Cardiac muscle cell (in vitro differentiated cells and primary cell): ENCODE measurements at places on chromosomes 3 and 15.

DNA sequence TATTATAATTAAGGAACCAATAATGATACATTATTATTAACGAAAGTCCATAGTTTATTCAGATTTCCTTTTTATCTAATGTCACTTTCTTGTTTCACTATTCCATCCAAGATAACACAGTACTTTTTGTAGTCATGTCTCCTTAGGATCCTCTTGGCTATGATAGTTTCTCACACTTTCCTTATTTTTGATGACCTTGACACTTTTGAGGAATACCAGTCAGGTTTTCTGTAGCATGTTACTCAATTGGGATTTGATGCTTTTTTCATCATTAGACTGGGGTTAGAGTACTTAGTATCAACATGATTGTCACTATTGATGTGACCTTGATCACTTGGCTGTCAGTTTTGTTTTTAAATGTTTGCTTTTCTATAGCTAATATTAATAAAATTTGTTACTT is 33.0 kb upstream of the MGA start:
- no peak for DNase-seq

GRCh38 chr15:66040211-66040892 is 171.1 kb downstream of the RAB11A start:
- DNase-seq, result no peak

DNA sequence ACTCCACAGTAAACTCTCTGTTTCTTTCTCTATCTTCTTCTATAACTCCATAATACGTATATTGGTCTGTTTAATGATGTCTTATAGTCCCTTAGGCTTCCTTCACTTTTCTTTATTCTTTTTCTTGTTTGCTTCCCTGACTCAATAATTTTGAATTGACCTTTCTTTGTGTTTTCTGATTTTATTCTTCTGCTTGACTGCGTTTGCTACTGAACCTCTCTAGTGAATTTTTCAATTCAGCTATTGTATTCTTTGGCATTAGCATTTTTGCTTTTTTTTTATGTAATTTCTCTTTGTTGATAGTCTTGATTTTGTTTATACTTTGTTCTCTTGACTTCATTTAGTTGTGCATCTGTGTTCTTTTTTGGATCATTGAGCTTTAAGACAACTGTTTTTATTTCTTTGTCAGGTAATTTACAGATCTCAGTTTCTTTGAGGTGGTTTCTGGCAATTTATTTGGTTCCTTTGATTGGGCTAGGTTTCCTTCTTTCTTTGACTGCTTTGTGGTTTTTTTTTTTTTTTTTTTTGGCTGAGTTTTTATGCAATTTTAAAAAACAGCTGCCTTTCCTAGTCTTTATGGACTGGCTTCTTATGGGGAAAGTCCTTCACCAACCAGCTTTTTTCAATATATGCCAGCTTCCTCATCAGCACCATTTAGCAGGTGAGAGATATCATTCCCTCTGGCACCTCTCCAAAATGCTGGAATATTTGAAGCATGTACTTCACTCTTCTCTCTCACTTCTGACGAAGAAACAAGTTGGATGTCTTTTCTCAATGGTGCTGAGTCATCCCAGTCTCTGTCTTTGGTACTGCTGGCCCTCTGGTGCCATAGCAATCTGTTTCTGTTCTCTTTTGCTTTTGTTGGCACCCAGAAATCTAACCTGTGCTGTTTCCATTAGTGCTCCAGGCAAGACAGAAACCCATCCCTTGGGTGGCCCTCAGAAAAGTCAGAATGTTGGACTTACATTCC is 17.6 kb downstream of the RSRC1 start:
- no peak for DNase-seq

DNA sequence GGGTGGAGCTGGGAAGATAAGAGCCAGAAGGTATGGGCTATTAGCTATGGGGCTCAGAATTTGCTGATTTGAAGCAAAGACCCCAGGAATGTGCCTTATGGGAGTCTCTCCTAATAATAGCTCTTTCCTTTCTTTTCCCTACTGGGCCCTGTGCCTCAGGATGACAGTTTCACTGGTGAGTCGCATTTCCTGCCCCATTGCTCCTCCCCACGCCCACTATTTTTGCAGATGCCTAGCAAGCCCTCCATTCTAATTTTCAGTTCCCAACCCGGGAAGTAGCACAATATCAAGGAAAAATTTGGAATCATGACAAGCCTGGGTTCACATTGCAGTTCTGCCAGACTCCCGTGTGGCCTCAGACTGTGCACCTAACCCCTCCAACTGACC is 583 bp downstream of the IL17RE start:
- peak; percentile 33 for DNase-seq
